ENCODE measurements at places on chromosomes 7 and 10.

- no peak for DNase-seq
These were observed 53.7 kb upstream of the SHH start for GRCh38 chr7:155865830-155866525.

DNA sequence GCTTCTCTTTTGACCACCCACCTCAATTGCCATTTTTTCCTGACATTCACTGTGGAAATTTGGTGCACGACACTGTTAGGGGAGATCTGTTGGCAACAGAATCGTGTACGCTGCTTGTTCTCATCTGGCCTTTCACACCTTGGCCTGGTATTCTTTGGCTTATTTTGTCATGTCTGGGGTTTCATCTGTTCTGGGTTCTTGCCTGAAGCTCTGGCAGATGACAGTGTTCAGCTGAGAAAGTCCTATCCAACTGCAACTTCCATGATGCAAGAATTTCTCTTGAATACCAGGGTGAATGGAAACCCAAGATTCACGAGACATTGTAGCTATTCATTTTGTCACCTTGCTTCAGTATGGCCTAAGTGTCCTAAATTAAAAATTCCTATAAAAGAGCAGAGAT lies 82.6 kb upstream of the CELF2 start:
- DNase-seq, result no peak

DNA sequence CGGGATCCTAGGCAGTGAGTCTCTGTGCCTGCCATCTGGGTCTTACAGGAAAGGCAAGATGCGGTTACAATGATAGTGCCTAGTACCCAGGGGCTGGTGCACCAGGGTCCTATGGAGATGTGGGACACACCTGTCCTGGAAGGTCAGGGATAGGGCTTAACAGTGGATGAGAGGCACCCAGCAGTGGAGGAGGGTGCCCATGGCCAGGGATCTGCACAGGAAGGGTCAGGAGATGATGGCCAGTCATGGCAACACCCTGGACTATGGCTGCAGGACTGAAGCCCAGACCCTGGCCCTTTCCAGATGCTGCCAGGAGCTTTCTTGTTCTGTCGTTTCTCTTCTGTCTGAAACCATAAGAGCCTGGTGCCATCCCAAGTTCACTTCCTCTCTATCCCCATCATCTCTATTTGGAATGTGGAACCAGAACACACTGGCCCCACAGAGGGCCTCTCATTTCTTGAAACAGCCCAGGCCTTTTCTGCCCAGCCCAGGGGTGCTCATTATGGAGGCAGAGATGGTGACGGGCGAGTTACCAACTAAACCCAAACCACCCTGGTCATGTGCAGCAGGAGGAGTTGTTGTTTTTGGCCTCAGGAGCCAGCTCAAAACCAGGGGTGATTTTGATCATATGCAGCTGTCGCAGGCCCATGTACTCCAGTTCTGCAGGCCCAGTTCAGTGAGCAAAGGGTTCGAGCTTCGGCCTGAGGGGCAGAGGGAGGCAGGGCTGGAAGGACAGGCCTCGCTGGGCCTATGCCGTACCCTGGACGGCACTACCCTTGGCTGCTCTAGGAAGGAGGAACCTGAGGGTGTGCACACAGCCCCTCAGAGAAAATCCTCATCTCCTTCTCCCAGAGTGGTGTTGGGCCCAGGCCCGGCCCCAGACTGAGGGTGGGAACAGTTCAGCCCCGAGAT lies 52.6 kb upstream of the GDF10 start:
- peak; percentile 50 for DNase-seq

DNA sequence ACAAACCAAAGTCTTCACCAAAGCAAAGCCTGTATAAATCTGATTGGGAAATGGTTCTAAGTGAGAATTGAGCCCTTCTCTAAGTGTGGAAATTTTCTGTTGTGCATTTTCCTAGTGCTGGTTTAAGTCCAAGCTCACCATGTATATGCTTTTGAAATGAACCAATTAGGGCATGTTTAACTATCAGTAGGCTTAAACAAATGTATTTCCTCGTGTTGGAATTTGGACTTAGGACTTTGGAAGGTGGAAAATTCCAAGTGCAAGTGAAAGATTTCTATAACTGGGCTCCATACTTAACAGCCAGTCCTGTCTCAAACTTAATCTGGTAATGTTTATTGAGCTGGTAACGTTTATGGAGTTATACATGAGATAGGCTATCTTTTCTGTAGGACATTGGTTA lies 28.5 kb downstream of the CCNY start:
- no peak for DNase-seq

GRCh38 chr10:77513781-77514331 lies 123.8 kb downstream of the KCNMA1 start:
- DNase-seq, result no peak

Measured in right atrium auricular region (tissue), 2 donors.